ENCODE measurements at places on chromosomes 13 and 19.

- no peak for DNase-seq
These were observed 33.8 kb downstream of the MIPEP start for GRCh38 chr13:23855360-23855759.

GRCh38 chr13:88071371-88071770, 400.2 kb downstream of the SLITRK5 start:
- DNase-seq, result no peak

- no peak for DNase-seq
These were observed 358.9 kb upstream of the NBEA start for GRCh38 chr13:34583181-34583580.

GRCh38 chr19:54448040-54448773, 792 bp upstream of the LENG8 start:
- DNase-seq, result no peak

GRCh38 chr13:48750588-48751383, 97.1 kb downstream of the CYSLTR2 start:
- DNase-seq, result no peak

DNA sequence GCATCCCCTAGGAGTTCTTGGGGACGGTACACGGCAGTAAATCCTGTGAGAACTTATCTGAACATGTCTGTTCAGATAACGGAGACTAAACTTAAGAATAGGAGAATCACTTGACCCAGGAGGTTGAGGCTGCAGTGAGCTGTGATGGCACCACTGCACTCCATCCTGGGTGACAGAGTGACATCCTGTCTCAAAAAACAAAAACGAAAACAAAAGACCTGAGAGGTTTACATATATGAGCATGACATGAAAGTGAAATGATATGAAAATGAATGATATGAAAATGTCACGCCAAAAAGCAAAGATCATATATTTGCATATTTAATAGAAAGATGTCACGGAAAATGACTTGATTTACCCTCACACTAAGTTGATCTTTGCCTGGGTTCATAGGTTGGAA, 5.8 kb downstream of the ZNF175 start:
- no peak for DNase-seq

GRCh38 chr19:41870401-41870873, 6.6 kb upstream of the CD79A start:
- no peak for DNase-seq

DNA sequence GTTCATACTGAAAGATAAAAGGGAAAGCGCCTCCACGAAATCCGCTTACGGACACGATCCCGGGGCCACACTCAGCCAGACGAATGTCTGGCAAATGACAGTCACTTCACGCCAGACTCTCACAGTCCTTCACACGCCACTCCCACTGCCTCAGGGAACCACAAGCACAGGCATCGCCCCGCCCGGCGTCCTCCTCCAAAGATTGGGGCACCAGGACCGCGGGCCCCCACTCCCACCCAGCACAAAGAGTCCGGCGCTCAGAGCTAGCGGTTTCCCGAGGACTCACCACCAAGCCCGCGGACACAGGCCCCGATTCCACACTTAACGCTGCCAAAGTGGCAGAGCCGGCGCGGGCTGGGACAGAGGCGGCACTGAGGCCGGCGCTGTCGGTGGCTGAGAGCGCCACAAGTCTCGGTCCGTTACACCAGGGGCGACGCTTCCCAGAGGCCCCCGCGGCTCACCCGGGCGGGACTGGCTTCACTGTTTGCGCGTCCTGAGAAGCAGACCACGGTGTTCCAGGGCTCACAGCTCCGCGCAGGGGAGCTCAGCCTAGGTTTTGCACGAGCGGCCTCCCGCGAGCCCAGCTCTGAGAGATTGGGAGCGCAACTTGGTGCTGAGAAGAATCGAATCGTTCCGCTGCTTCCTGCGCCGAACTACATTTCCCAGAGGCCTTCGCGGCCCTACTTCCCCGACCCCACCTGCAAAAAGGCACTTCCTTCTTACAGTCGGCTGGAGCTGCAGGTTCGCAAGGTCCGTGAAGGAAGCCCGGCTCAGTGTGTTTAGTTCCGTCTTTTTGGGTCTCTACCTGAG, at the start of gene ZNF569:
Gene ZNF569, minus strand, starts transcription at position 647 of the 810 bp plus-strand sequence. CDS start 22,523 bp downstream, outside the sequence.
- peak; percentile 38 for DNase-seq

GRCh38 chr13:114121496-114122126, 10.8 kb downstream of the RASA3 start:
- DNase-seq, result no peak

DNA sequence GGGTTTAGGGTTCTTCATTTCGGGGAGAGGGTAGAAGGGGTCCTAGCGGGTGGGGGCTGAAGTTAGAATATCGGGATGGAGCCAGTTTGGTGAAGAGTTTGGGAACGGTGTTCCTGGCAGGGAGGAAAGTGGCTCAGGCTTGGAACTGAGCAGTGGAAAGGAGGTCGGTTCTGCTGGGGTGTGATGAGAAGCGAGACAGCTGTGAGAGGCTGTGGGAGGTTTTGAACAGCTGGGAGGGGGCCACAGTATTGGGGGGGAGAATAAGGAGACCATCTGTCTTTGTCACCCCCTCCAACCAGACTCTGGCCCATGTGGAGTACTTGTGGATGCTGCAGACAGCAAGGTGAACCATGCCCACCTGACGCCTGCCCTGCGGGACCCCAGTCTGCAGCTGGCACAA, 1.0 kb upstream of the TM6SF2 start:
- no peak for DNase-seq

GRCh38 chr13:113991676-113992179, 17.9 kb upstream of the C13orf46 start:
- DNase-seq, result no peak

DNA sequence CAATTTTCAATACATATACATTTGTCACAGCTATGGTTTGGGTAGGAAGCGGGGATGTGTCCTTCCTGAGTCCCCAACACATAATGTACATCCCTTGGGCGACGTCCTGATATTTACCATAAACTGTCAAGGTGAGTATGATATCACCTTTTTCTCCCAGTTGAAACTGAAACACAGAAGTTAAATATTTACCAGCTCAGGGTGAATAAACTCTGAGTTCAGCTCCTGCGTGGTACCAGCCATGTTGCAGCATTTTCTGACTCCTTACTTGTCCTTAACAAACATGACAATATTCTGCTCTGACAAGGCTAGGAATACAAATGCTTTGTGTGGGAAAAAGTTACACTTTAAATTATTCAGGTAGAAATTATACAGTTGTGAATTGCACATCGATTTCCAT, 294.2 kb downstream of the TEX29 start:
- DNase-seq, result no peak

DNA sequence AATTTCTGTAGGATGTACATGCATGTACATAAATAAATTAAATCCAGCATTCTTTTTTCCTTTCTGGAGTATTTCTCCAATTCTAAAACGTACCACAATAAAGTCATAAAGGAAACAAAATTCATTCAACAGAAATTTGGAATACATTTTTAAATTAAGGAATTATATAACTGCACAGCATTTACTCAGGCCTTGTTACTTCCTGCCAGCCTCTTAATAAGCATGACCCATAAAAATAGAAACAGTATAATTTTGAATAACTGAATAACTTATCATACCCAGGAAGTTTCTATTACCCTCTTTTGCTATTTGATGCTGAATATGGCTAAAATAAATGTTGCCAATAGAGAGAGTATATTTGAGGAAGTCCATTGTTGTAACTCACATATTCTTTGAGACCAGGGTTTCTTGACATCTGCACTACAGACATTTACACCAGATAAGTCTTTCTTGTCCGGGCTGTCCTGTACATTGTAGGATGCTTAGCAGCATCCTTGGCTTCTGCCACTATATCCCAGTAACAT, 178.2 kb downstream of the KLF12 start:
- no peak for DNase-seq

DNA sequence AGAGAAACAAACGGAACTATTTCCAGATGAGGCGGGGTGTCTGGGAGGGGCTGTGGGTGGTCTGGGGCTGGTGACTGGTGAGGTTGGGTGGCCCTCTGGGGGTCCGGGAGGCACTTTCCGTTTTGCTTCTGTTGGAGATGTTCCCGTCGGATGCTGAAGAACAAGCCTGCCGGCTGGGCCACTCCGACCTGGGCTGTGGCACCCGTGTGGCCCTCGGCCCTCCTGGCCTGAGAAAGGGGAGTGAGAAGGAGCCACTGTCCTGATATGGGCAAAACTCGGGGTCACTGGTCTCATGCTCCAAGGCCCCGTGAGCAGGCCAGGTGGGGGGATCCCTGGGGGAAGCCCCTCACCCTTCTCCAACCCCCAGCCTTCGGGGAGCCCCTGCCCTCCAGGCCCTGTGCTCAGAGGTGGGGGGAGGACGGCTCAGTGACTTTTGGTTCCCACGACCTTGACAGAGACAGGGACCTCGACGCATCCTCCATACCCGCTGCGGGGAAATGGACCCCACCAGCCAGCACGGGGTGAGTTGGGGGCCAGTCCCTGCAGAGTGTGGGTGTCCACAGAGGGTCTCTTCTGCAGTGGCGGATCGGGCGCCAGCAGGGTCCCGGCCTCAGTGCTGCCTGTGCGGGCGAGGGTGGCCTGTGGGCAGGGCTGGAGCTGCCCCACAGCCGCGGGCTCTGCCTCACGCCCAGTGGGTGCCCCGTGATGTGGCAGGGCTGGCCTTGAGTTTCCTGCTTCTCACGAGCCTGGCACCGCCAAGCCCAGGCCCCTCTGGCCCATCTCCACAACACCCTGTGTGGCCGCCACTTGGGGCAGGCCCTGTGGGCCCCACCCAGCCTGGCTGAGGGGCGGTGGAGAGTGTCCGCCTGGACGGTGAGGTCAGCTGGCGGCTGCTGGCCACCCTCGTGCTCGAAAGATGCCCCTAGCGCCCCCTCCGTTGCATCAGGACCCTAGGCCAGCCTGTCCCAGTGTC, 4.4 kb upstream of the TBXA2R start:
- DNase-seq, result no peak

DNA sequence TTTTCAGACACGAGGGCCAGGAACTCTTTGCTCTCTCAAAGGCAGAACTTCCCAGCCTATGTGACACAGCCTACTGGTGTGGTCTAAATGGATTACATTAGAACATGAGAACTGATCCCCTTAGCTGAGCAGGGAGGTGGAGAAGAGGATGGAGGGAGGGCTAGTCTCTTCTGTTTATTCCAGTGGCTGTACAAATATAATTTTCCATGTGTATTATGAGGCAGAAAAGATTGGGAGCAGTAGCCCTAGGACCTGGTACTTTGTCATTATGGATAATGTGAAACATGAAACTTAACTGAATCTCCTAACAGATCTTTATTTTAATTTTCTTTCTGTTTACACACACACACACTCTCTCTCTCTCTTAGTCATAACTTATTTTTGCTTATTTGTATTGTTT, 82.1 kb downstream of the WDFY2 start:
- peak; percentile 18 for DNase-seq

DNA sequence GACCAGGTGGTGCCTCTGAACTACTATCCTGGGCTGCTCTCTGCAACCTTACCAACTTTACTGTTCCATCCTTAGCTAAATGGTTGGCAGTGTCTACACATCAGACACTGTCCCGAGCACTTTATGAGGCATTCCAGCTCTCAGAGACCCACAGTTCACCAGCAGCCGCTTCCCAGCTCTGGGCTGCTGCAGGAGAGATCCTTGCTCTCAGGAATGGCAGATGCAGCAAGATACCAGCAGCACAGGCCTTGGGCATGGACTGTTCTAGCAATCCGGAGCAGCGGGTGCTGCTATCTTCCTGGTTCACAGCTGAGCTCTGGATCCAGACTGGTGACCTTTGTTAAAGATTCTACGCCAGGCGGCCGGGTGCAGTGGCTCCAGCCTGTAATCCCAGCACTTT, 3.3 kb upstream of the LPAR2 start:
- no peak for DNase-seq

- no peak for DNase-seq
These were observed 119.3 kb downstream of the COL4A1 start for GRCh38 chr13:110187641-110188161.

DNA sequence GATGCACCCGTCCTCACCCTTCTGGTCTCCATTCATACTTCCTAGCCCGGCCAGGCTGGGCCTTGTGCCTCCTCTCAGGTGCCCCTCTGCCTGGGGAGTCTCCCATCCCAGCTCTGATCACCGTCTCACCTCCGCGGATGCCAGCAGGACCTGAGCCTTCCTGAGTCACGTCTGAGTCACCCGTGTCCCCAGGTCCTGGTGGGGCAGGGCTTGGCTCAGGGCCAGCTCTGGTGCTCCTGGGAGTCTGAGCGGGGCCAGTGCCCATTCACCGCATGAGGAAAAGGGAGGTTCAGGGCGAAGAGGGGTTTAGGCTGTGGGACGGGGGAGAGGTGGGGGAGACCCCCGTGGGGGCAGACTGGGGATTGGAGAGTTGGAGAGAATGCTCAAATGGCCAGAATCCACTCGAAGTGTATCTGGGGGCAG, 593 bp downstream of the ATP8B3 start:
- no peak for DNase-seq

GRCh38 chr13:24660023-24660741, 20.0 kb upstream of the ATP12A start:
- no peak for DNase-seq

GRCh38 chr19:29871143-29871542, 59.4 kb downstream of the CCNE1 start:
- DNase-seq, result no peak
